ENCODE measurements at places on chromosomes 5 and 9.

DNA sequence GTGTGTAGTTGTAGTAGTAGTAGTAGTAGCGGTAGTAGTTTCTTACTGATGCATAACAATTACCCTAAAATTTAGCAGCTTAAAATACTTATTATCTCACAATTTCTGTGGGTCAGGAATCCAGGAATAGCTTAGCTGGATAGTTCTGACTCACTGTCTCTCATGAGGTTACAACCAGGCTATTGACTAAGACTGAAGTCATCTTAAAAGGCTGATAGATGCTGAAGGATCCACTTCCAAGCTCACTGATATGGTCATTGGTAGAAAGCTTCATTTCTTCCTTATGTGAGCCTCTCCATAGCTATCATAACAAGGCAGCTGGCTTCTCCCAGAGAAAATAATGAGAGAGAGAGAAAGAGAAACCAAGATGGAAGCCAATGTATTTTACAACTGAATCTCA is 147.5 kb upstream of the FBXL17 start:
- DNase-seq, result no peak

DNA sequence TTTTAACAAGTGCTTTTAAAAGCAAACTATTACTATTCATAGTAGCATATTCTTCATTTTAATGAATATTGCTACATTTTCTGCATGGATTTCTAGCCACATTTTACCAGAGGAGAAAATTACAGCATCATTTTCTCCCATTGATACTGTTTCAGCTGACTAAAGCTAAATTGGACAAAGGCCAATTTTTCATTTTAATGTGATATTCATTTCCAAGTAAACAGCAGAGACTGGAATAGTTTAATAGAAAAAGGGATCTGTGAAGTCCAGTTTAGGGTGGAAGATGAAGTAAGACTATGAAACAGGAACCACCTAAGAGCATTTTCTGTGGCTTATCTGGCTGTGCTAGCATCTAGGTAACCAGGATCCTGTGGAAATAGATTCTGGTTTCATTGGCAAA is 128.1 kb downstream of the GIN1 start:
- DNase-seq, result no peak

- DNase-seq, result peak; percentile 55
These were observed 47.4 kb upstream of the GLDC start for GRCh38 chr9:6692881-6693361.

DNA sequence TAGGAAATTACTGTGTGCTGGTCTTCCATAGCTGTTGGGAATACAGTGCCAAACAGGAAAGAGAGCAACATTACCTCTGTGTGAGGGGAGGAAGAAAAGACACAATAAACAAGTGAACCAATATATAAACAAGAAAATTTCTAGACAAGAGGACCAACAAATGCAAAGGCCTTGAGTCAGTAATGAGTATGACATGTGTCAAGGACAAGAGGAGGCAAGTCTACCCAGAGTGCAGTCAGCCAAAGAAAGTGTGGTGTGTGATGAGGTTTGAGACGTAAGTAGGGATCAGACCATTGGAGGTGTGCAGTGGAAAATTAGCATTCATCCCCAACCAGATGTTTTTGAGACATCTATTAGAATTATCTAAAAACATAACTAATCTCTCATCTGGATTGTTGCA is 69.5 kb upstream of the CDH6 start:
- no peak for DNase-seq

DNA sequence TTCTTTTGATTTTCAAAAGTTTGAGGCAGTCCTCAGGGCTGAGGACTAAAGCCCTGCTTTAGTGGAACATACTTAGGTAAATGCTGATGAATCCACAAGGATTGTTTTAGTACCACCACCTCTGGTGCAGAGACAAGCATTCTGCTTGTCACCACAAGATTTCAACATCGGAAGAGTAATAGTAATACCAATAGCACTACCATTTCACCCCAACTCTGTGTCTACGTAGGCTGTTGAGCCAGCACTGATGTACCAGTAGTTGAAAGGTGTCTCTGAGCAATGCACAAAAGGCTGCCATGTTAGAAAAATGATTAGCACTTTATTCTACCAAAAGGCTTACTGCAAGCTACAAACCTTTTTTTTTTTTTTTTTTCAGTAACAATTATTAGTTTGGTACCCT is 213.2 kb upstream of the SLC24A2 start:
- no peak for DNase-seq
